ENCODE measurements at places on chromosomes 5 and 9.

DNA sequence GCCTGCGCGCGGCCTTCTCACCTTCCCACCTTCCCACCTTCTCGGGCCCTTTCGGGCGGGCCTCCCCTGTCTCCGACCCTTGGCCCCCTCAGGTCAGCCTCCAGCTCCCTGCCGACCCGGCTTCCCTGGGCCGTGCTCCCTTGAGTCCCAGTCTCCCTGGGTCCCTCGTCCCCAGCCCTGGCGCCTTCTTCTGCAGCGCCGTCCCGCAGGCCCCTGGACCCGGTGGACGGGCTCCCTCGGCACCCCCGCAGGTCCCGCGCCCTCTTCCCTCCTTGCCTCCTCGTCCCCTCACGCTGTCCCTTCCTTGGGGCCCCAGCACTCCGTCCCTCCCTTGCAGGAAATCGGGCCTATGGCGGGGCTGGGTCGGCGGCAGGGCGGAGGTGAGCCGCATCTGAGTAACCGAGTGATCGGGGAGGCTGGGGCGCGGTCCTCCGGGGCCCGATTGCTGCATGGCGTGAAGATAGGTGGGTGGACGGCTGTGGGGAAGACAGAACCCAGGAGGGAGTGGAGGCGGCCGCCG is 7.6 kb downstream of the ARPC5L start:
- DNase-seq = no peak

GRCh38 chr9:72955571-72955970 is 2.7 kb upstream of the ALDH1A1 start:
- DNase-seq = no peak

DNA sequence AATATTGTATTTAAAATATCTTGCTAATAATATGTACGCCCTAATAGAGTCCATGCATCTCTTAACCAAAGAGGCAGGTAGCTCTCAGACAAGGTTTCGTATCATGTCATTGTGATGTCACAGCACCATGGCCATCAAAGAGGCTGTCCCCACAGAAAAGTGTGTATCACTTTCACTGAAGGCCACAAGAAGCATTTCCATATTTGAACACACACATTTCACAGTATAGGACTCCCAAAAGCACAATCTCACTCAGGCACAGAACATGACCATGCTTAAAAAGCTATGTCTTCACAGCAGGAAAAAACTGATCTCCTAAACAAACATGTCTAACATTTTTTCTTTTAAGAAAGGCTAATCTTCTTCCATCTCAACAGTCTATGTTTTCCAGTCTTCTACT is 133.8 kb downstream of the DENND1A start:
- DNase-seq = no peak

GRCh38 chr5:40477856-40478546 is 201.7 kb upstream of the PTGER4 start:
- no peak for DNase-seq

- no peak for DNase-seq
Measured at GRCh38 chr9:38244971-38245370, 147.5 kb upstream of the ALDH1B1 start.

DNA sequence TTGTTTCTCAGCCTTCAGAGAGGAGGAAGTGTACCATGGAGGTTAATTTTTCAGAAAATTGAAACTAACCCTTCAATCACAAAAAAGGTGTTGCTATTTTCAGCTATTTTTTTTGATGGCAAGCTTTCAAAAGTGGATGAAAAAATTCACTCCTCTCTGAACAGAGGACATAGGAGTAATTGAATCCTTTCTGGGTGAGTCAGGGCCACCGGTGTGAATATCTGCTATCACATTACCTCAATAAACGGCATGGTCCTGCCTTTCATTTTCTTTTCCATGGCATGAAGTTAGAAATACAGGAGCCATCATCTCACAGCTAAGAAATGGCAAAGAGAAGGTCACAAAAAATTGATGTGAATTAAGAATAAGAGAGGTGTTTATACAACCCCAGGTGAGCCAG is 90.2 kb upstream of the CCDC112 start:
- no peak for DNase-seq

DNA sequence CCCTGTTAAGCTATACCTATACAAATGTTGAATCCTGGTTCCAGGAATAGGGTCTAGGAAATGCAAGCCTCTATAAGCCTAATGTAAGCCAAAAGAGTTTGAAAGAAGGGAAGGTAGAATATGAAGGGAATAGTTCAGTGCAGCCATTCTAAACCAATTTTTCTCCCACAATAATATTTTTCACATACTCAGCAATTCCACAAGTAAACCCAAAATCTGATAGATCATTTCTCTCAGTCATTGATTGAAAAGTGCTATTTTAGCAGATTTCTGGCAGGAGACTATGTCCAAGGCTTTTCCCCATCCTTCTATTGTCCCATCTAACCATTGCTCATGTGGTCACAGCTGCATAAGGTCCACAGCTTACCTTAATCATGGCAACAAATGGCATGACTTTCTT is 20.7 kb upstream of the PLAC8L1 start:
- DNase-seq = no peak

DNA sequence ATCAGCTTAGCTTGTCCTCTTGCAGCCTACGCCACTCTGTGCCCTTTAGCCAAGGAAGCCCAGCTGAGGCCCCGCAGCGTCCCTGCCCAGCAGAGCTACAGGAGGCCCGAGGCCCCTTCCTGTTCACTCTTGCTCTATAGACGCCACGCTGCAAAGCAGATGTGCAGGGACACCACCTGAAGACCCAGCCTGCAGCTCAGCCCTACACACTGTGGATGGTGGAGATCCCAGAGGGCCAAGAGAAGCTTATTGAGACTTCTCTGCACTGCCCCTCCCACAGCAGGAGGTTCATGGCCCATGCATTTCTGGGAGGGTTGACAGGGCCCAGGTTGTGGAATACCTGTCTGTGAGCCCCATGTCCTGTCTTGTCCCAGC is 33.6 kb downstream of the IRF1 start:
- no peak for DNase-seq

- peak; percentile 27 for DNase-seq
Measured at GRCh38 chr9:37466037-37466709, 923 bp upstream of the ZBTB5 start.

DNA sequence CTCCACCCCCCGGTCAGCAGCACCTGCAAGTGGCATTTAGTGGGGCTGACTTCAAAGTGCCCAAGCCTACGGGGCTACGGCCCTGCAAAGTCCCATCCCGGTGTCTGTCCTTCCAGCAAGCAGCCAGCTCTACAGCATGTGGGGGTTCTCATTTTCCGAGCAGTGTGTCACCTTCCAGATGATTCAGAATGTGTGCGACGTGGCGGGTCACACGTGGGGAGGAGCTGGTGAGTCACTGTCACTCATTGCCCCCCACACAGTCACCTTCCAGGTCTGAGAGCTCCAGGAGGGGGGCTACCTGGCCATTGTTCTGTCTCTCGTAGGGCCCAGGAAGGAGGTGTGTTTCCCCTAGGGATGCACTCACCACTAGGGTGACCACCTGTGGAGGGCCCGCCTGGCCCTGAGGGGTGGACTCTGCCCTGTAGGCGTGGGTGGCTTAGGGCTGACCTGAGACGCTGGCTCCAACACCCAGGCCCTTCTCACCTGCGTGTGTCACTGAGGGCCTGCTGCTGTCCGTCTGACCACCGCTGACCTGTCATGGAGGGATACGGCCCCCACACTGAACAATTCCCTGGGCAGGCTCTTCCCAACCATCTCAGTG is 70.2 kb downstream of the SEMA4D start:
- DNase-seq = no peak

GRCh38 chr9:106039151-106039935 is 345.0 kb downstream of the TMEM38B start:
- DNase-seq = no peak

- no peak for DNase-seq
Measured at GRCh38 chr9:103397868-103398600, 402.9 kb downstream of the CYLC2 start.

GRCh38 chr5:2176581-2176980 is 293.9 kb upstream of the IRX4 start:
- DNase-seq = no peak

DNA sequence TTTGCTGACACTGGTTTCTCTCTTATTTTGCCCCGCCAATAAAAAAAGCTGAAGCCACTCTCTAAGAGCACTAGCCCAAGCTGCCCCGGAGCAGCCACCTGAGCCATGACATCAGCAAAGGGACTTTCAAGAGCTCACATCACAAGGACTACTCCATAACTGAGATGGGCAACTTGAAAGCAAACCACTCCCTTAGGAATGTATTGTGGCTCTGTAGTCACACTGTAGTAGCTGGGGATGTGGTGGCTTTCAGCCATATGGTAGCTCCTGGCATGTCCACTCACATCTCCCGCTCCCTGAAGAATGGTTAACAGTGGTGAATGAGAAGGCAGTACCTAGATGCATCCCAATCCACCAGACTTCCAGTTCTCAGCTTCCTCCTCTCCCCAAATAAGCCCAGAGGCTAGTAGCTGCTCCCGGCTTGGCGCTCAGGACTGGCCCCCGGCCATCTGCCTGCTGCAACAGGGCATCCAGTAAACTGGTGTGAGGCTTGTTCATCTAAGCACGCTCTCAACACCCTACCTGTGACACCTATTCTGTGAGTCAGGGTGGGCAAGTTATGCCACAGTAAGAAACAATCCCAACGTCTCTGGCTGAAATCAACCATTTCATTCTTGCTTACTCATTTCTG is 63.7 kb downstream of the S1PR3 start:
- DNase-seq = no peak

DNA sequence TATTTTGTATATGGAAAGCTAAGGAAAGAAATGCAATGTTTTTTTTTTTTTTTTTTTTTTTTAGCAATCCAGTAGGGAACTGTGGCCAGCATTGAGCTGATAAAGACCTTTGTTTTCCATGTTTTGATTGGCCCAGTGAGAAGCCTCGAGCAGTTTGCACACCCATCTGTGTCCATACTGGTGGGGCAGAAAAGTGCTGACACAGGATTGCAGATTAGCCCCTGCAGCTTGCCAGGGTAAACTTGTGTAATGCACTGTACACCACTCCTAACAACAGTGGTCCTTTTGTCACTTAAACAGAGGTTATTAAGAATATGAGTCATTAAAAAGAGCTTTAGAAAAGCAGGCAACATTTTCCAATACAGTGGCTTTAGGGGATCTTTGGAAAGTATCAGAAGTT is 132.8 kb upstream of the CDKN2B start:
- DNase-seq = no peak

DNA sequence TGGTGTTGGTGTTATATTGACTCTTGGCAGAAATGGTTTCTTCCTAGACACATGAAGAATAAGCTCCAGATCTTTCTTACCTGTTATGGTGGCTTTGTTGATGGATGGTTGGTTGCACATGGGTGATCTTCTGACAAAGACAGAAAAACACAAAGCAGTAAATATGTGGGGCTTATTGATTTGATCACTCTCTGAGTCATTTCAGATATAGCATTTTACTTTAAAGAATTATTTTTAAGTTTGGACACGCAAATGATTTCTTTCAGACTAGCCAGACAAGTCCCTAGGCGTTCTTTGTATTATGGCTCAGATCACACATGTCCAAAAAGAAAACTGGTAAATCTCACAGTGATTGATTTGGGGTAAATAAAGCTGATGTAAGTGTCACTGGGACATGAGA is 597.6 kb downstream of the RAB3C start:
- no peak for DNase-seq

GRCh38 chr9:107332883-107333282 is 49.8 kb downstream of the RAD23B start:
- no peak for DNase-seq

- no peak for DNase-seq
Measured at GRCh38 chr9:70260606-70261005, 1.8 kb downstream of the SMC5 start.

DNA sequence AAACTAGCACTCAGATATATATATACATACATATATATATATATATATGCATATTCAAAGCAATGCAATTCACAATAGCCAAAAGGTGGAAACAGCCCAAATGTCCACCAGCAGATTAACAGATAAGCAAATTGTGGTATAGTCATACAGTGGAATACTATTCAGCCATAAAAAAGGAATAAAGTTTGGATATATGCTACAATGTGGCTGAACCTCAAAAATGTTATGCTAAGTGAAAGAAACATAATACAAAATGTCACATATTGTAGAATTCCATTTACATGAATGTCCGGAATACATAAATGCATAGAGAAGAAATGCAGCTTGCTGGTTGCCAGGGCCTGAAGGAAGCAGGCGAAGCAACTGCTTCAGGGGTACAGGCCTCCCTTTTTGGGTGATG is 143.4 kb downstream of the ATPSCKMT start:
- DNase-seq = no peak

GRCh38 chr5:141094481-141095262 is at the start of gene PCDHB2:
PCDHB2 (plus strand) TSS chr5:141094615; CDS start chr5:141094791, 176 bp downstream.
- DNase-seq = no peak

DNA sequence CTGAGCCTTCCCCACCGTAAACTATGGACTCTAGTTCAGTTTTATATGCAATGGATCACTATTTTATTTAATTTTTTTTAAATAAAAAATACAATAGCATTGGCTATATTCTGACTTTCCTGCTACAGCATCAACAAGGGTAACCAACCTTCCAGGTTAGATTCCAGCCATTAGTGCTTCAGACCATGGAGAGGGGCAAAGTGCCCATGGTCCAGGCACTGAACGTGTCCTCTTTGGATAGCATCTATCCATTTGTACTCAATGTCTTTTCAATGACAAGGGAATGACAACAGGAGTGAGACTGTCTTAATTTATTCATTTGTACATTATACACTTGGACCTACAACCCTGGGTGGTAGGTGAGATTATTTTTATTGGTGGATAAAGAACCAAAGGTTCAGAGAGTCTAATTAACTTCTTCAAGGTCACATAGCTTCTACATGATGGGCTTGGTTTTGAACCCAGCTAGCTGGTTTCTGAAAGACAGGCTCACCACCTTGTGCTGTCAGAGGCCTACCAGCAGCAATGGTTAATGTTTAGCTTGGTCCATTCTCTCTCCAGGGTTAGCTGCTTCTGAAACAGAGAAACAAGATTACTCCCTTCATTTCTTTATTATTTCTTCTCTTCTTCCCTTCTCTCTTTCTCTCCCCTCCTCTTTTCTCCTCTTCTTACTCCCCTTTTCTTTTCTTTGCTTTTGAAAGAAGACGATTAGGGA is 11.5 kb downstream of the TMEM171 start:
- no peak for DNase-seq
